ENCODE measurements at places on chromosomes 3 and 15.

GRCh38 chr3:95719481-95719880, 1094.9 kb upstream of the EPHA6 start:
- H3K27me3 ChIP-seq: peaks cover 2% of the 10 kb centered on the region
- H3K4me3 ChIP-seq: no peak overlapping the region
- no peak for DNase-seq
- no peaks in the 10 kb centered on the region for H3K4me1 ChIP-seq

- H3K36me3 ChIP-seq: no peaks in the 10 kb centered on the region
- no peaks in the 10 kb centered on the region for H3K4me1 ChIP-seq
- H3K27ac ChIP-seq: no peak overlapping the region
- no peak overlapping the region for H3K4me3 ChIP-seq
- no peak for DNase-seq
Observed at GRCh38 chr3:133283958-133284807, 115.7 kb upstream of the BFSP2 start.

- H3K27ac ChIP-seq: no peak overlapping the region
- no peaks in the 10 kb centered on the region for H3K27me3 ChIP-seq
- no peak overlapping the region for H3K4me3 ChIP-seq
- no peaks in the 10 kb centered on the region for H3K4me1 ChIP-seq
- no peaks in the 10 kb centered on the region for H3K36me3 ChIP-seq
Observed at GRCh38 chr3:180278583-180279188, 241.9 kb upstream of the PEX5L start.

DNA sequence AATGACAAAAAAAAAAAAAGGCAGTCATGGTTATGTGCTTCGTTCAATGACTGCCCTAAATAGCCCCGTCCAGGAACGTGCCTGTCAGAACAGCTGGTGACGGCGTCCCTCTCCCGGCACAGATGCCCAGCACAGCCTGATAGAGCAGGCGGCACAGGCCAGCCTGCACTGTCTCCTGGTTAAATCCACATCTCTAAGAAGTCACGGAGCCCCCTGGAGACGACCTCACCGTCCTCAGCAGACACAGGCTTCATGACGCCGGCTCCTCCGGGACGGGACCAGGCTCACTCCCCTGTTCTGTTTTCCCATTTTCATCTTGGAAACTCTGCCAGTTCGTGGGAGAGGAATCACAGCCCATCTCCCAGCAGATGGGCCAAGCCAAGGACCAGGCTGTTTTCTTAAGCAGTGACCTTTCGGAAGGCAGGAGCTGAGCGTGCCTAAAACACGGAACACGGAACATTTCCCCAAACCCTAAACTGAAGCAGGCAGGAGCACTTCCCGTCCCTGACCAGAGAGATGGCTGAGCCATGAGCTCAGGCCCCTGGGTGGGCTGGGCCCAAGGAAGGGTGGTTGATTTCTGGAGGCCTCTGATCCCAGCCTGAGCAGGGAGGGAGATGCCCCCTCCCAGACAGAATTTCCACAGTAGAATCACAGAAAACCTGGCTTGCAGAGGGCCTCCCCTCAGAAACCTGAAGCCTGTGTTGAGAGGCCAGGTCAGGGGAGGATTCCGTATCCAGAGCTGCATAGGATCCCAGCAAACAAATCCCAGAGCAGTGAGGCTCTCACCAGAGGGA, 35.9 kb downstream of the ADCY5 start:
- peak overlapping the region; percentile 54 for H3K27ac ChIP-seq
- DNase-seq: no peak
- peaks cover 23% of the 10 kb centered on the region for H3K4me1 ChIP-seq
- peaks cover 13% of the 10 kb centered on the region for H3K27me3 ChIP-seq
- no peak overlapping the region for H3K4me3 ChIP-seq

GRCh38 chr15:74378848-74379247, 11.4 kb upstream of the CYP11A1 start:
- no peak for DNase-seq
- H3K4me3 ChIP-seq: no peak overlapping the region
- H3K4me1 ChIP-seq: peaks cover 17% of the 10 kb centered on the region
- H3K27ac ChIP-seq: no peak overlapping the region
- H3K36me3 ChIP-seq: no peaks in the 10 kb centered on the region
- no peaks in the 10 kb centered on the region for H3K27me3 ChIP-seq

DNA sequence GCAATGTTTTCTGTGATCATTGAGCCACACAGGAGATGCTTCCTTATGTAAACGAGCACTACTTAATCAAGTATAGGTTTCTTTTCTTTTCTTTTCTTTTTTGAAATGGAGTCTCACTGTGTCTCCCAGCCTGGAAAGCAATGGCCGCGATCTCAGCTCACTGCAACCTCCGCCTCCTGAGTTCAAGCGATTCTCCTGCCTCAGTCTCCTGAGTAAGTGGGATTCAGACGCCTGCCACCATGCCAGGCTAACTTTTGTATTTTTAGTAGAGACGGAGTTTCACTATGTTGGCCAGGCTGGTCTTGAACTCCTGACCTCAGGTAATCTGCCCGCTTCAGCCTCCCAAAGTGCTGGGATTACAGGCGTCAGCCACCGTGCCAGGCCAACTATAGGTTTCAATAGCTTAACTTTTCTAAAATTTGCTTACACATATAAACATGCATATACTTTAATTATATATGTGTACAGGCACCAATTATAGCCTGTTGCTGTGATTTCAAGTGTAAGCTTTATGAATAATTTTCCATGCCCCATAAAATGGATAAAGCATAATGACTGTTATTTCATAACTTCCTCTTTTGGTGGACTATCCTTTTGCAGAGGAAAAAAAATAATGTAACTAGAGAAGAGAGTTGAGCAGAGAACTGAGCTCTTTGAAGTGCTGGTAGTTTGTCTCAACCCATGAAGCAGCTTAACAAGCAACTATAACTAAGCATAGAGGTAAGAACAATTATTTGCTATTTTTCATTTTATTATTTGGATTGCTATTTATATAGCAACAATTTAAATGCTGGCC, 24.8 kb upstream of the MBNL1 start:
- no peaks in the 10 kb centered on the region for H3K36me3 ChIP-seq
- no peak for DNase-seq
- H3K4me1 ChIP-seq: no peaks in the 10 kb centered on the region
- no peaks in the 10 kb centered on the region for H3K27me3 ChIP-seq
- no peak overlapping the region for H3K27ac ChIP-seq
- no peak overlapping the region for H3K4me3 ChIP-seq

DNA sequence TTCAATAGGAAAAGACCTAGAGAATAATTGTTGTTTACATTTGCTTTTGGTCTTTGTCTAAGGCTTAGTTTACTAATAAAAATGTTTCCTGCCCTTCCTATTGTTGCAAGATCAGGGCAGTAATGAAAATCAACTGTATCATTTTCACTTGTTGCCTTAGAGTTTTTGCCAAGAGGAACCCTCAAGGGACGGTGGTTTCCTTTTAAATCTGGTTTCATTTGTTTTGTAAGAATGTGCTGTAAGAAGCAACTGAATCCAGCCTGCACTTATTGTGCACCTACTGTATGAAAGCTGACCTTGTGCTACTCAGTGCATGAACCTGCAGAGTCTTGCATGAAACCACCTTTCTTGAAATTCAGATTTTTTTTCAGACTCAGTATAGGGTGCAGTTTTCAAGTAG, 5.3 kb downstream of the IGF1R start:
- H3K4me3 ChIP-seq: no peak overlapping the region
- peaks cover 6% of the 10 kb centered on the region for H3K36me3 ChIP-seq
- H3K27ac ChIP-seq: no peak overlapping the region
- peaks cover 64% of the 10 kb centered on the region for H3K4me1 ChIP-seq
